COR-L47 (cell line): ENCODE measurements at places on chromosomes 4 and X.

GRCh38 chr4:111174331-111174730 is 551.5 kb upstream of the PITX2 start:
- no peak for DNase-seq

GRCh38 chrX:55759478-55759877 is 41.9 kb downstream of the RRAGB start:
- no peak for DNase-seq

- DNase-seq: no peak
These were observed 225.2 kb upstream of the SLIT2 start for GRCh38 chr4:20026456-20026855.

- no peak for DNase-seq
These were observed 6.7 kb downstream of the TNMD start for GRCh38 chrX:100591256-100592051.

DNA sequence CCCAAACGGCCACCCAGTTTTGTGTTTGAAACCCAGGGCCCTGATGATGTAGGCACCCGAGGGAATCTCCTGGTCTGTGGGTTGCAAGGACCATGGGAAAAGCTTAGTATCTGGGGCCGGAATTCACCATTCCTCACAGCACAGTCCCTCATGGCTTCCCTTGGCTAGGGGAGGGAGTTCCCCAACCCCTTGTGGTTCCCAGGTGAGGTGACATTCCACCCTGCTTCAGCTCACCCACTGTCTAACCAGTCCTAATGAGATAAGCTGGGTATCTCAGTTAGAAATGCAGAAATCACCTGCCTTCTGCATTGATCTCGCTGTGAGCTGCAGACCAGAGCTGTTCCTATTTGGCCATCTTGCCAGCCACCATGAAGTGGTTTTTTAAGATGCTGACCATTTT is 84.0 kb downstream of the PRKG2 start:
- no peak for DNase-seq
